ENCODE measurements at places on chromosomes 3 and 15.
A peak's percentile ranks its signal among the peaks of the same experiment; 100 is the strongest.

- DNase-seq: no peak
Observed at GRCh38 chr3:99895703-99896441, 78.2 kb downstream of the CMSS1 start.

DNA sequence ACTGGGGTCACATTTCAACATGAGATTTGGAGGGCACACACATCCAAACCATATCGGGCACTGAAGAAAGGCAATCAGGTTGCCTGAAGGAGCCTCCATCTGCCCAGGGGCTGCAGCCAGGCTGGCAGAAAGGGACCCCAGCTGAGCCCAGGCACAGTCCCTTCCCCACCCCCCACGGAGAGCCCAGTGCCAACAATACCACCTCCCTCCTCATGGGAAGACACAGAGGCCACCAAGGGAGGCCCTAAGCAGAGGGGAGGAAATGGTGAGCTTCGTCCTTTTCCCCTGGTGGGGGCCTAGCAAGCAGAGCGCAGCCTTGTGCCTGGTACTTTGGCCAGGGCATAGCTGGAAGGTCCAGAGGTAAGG is 3.0 kb upstream of the STRA6 start:
- no peak for DNase-seq

- no peak for DNase-seq
Observed at GRCh38 chr3:129783470-129783869, 110.0 kb downstream of the TMCC1 start.

- DNase-seq: no peak
Observed at GRCh38 chr15:85515212-85515611, 134.8 kb downstream of the AKAP13 start.

GRCh38 chr3:197253238-197253947 is 45.0 kb downstream of the DLG1 start:
- peak; percentile 21 for DNase-seq

DNA sequence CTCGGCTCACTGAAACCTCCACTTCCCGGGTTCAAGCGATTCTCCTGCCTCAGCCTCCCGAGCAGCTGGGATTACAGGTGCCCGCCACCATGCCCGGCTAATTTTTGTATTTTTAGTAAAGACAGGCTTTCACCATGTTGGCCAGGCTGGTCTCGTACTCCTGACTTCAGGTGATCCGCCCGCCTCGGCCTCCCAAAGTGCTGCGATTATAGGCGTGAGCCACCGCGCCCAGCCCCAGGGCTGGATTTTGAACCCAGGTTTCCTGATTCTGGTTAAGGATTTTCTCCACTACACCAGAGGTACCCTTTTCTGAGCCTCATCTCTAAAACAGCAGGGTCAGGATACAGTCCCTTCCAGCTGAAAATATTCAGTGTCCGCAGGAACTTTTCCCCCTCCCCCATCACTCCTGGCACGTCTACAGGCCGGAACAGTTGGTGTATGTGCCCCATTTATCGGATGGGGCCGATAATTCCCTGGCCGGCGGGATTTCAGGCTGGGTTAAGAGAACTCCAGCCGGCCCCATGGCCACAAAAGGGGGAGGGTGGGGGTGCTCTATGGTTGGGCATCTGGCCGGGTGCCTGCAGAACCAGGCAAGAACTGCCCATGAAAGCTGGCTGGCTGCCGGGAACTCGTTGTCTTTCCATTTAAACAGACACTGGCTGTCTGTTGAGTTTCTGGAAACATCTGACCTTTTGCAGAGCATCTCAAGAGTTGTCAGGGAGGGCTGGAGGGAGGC is 26.8 kb upstream of the SEMA4B start:
- DNase-seq: no peak

GRCh38 chr3:170021083-170021482 is 16.7 kb upstream of the GPR160 start:
- DNase-seq: no peak

- DNase-seq: no peak
Observed at GRCh38 chr3:115808816-115809215, 185.5 kb downstream of the GAP43 start.

DNA sequence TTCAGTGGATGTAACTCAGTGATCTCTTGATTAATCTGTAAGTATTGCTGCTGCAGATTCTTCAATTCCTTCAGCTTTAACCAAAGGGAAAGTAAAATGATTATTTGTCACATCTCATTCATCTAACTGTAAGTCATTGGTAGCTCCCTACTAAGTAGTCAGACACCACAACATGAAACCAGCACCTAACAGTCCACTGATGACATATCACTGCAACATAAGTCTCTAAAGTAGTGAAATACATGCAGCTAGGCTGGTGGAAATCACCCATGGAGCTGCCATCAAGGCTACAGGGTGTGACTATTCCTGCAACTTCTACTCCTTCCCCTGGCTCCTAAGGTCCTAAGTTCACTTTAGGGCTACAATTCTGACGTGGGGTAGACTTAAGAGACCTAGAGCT is 21.1 kb upstream of the HCLS1 start:
- peak; percentile 7 for DNase-seq

GRCh38 chr3:85652360-85652759 is 693.6 kb downstream of the CADM2 start:
- no peak for DNase-seq

GRCh38 chr3:169348929-169349621 is 314.4 kb downstream of the MECOM start:
- DNase-seq: no peak

DNA sequence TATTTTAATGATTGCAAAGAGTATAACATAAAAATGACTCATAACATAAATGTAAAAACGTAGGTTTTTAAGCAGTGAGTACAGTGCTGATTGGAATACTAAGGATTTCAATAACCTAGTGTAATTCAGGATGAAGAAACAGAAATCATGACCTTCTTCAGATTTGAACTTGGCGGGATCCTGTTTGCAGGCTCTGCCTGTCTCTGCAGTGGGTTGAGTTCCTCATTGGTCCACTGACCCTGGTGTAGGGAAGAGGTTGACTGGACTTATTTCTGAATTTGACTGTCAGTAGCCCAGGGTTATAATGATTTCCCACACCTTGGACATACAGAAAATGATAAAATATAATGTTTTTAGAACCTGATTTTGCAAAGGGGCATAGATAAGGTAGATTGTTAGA is 171.7 kb downstream of the FNDC3B start:
- no peak for DNase-seq

- DNase-seq: peak; percentile 87
Observed at GRCh38 chr3:15647611-15648167, 46.1 kb downstream of the BTD start.

- no peak for DNase-seq
Observed at GRCh38 chr3:146164971-146165769, 4.2 kb upstream of the PLOD2 start.

DNA sequence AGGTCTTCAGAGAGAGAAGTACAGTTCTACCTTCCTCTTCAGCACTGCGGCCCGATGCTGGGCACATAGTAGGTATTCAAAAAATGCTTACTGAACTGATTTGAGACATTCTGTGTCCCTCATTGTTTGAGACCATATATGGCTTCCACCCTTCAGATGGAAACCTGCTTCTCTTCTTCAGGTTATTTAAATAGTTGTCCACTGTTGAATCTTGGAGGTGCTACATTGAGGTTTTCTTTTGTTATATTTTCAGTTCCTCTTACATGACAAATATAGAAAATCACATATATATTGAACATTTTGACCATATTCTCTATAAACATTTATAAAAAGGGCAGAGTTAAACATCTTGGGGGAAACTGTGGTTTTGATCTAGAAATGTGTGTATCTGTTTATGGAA is 200.2 kb upstream of the LRRC3B start:
- no peak for DNase-seq

DNA sequence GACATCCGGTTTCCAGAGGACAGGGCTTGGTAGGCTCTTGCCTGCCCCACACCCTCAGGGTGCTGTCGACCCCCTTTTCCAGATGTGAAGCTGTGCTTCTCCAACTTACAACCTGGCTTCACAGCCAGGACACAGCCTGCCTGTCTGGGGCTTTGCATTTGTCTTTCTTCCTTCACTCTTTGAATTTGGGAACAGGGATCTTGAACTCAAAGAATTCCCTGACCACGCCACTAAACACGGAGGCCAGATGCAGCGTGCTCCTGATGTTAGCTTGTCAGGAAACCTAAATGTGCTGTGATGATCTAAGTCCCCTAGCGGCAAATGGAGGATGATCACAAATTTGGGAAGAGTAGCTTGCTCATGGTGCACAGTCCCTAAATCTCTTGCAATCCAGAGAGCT is 244.8 kb upstream of the RGMA start:
- DNase-seq: no peak

GRCh38 chr3:117756563-117756962 is 1047.0 kb downstream of the TUSC7 start:
- DNase-seq: no peak

GRCh38 chr3:138594150-138594934 is at the start of gene CEP70:
Gene CEP70, minus strand, starts transcription at chr3:138594260. Its CDS starts 21,333 bp downstream, at chr3:138572927.
- DNase-seq: peak; percentile 90

- peak; percentile 71 for DNase-seq
Observed at GRCh38 chr15:89129123-89129815, 41.0 kb downstream of the ABHD2 start.

DNA sequence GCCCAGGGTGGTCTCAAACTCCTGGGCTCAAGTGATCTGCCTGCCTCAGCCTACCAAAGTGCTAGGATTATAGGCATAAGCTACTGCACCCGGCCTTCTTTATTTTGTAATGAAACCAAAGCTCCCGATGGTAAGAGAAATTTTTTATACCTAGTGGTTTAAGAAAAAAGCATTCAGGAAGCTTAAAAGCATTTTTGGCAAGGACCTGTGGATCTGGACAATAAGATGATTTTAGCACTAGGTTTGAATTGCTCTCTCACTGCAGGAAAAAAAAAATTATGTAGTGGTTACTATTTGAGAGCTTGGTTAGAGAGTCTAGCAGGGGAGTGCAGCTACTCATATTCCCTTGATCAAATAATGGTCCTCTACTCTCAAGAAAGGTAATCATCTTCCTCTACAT is 64.9 kb upstream of the PIK3R4 start:
- no peak for DNase-seq

GRCh38 chr3:170149016-170149415 is 32.5 kb downstream of the PHC3 start:
- DNase-seq: no peak

GRCh38 chr15:86300390-86301125 is 220.9 kb downstream of the AGBL1 start:
- no peak for DNase-seq

DNA sequence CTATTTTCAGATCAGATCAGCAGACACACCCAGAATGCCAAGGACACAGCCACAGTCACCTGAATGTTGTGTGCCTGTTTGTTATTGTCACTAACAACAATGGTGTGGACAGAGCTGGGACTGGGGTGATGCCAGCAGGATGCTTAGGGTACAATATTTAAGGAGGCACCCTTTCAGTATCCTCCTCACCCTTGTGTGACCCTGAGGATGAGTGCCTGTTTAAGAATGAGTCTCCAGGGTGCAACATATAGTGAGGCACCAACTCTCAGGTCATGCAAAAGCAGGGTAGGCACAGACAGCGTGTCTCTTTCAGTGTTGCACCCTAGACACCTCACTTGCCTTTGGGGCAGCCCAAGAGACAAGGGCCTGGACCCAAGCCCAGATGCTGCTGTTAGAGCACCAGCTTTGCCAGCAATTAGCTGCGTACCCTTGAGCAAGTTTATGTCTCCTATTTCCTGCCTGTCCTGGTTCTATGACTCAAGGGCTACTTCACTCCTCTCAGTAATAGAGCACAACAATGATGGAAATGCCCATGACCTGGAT is 122.6 kb downstream of the AQP9 start:
- DNase-seq: no peak

- no peak for DNase-seq
Observed at GRCh38 chr3:134252766-134253165, 2.1 kb upstream of the RYK start.

DNA sequence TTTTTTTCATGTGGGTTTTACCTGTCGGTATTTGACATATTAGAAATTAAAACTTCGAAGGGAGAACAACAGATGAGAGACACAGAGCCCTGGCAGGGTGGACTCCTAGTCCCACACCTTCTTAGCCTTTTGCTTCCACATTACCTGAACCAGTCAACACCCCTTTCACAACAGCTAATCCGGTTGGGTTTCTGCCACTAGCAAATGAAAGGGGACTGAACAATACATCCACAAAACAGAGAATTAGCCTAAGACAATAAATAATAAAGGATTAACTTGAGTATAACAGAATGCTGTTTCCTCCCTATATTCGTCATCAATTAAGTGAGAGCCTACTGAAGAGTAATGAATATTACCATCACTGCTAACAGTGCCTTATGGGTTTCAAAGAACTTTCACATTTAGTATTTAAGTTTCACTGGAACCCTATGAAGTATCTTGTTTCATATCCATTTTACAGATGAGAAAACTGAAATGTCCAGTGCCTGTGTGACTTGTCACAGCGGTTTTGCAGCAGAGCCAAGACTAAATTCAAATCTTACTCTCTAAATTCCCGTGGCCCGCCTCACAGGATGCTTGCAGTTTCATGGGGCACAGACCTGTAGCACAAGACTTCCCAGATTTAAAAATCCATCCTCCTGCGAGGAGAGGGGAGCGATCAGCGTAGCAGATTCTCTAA is 1.0 kb upstream of the RAB8B start:
- DNase-seq: peak; percentile 49

GRCh38 chr3:141682007-141682406 is 56.1 kb upstream of the RNF7 start:
- DNase-seq: no peak

- DNase-seq: no peak
Observed at GRCh38 chr3:85740561-85740960, 781.8 kb downstream of the CADM2 start.

GRCh38 chr3:12388185-12388584 is 96.1 kb upstream of the TSEN2 start:
- DNase-seq: no peak

DNA sequence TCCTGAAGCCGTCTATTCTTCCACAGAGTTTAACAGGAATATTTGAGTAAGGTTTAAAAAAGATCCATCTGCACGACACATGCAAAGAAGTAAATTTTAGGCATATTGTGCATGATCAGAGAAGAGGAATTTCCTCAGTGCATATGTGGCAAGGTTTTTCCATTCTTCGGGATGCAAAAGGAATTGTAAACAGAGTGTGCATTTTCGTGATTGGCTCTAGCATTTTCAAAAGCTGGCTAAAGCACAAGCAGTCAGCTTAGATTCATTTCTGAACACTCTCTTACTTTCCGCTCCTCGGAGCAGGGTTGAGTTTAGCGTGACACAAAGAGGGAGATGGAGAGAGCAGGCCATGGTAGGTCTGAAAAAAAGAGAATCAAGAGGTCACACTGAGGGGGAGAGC is 128.2 kb downstream of the ADAMTS9 start:
- no peak for DNase-seq

GRCh38 chr3:184727357-184728009 is 15.6 kb upstream of the MAGEF1 start:
- peak; percentile 70 for DNase-seq

GRCh38 chr3:128820252-128820839 is 59.1 kb upstream of the ACAD9 start:
- no peak for DNase-seq

DNA sequence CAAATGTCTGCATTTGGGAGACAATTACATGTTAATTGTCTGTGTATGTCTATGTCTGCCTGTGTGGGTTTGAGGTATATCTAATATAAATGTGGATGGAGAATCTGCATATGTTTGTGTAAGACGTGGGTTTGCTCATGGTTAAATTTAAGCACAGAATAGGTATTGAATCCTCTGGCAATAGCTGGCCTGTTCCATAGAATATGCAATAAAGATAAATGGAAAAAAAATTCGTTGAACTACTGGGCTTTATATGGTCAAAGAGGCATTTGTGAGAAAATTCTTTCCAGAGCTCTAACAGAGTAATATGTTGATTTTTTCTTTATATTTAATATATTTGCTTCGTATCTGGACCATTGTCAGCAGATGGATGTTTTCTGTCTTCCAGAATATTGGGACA is 1.4 kb downstream of the VPS8 start:
- DNase-seq: no peak
